ENCODE measurements at places on chromosomes 4 and X.

DNA sequence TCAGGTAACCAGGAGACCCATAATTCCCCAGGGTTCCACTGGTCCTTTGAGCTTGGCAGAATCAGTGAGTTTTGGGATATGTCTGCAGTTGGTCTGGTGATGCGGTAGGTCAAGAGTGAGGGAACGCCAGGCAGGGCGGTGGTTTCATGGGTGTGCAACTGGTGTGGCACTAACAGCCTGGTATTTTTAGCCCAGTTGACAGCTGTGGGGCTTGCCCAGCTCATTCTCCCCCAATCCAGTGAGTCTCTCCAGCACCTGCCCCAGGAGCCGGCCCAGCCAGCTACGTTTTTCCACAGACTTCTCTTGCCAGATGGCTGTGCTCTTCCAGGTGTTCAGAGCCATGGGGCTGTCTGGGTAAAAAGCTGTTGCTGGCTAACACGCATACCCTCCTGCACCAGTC lies 1019.9 kb downstream of the CCSER1 start:
- no peak for DNase-seq

DNA sequence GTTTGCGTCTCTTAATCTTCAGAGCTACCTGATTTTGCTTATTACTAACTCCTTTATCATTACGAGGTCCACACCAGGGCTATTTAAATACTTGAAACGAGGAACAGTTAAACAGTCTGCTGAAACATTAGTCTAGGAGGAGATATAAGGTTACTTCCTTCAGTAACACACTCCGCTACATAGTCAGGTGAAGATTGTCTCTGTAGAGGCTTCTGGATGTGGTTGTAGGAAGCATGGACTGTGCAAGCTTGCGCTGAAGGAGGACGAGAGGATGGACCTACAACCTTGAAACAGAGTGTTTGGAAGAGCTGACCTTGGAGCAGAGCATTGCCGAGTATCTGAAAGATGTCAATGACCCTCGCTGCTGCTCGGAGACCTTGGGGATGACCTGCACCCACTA lies at the start of gene CLRN2:
Gene CLRN2 (plus strand): TSS at position 301 of the 400 bp plus-strand sequence. CDS start 102 bp downstream, outside the sequence.
- DNase-seq, result no peak

GRCh38 chrX:124282580-124282979 lies 49.9 kb upstream of the TEX13D start:
- DNase-seq, result no peak

DNA sequence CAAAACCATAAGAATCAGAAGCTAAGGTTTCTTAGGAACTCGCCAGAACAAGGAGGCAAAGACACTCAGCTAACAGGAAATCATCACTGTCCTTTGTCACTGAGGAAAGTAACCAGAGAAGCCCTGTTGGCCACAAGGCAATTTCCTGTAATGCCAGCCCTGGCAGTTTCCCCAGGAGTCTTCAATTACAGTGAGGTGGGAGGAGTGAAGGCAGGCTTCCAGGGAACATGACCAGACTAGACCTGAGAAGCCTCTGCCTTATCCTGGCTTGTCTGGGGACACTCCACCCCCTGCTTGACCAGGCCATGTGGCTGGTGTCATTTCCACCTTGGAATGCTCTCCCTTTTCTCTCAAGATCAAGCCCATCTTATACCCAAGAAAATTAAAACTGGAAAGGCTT lies 125.3 kb downstream of the COL4A6 start:
- no peak for DNase-seq

DNA sequence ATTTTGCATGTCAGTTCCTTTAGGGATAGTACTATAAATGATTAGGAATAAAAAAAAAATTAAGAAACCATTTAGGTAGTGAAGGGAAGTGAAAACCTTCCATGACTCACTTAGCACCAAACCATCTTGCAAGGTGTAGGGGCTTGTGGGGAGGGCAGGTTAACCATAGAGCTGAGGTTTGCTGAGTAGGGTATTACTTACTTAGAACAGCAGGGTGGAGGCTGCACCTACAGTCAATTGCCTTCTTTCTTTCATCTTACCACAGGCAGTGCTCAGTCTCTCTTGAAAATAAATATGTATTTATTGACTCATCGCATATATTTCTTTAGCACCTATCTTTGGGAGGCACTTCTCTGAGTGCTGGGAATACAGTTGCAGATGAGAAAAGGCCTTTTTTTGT lies 104.9 kb upstream of the GIMD1 start:
- no peak for DNase-seq

DNA sequence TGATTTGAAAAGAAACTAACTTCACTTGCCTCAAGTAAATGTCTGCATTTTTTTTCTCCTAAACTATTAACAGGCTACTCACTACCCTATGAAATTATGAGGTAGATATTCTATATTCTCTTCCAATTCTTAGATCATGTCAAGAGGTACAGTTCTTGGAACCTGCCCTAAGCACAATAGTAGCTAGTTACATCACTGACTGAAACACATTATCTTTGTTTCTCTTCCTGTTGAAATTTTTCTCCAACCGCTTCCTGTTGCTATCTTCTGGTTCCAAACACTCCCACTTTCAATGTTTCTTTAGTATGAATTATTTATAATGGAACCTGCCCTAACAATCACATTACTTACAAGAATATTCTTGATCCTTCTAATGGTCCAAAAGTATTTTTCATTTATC lies 5.0 kb upstream of the BANK1 start:
- no peak for DNase-seq

DNA sequence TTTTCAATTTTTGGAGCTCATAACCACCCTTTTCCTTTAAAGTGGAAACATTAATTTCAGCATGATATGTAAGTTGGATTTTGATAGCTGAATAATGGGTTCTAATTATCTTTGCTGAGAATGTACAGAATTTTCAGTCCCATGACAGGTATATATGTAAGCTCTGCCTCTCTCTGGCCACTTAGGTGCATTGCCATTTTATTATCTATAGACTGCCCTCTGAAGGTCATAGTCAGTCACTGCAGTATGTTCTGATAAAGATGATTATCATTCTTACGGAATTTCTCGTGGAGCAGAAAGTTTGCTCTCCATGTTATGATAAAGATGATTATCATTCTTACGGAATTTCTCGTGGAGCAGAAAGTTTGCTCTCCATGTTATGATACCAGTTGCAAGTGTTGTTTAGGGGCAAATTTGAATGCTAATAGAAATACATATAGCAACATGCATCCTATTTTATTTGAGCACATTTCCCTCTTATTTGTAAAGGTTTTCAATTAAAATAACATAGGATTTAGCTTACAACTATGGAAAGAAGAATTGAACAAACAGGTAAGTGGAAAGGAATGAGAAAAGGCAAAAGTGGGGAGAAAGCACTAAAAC lies 10.4 kb downstream of the AFP start:
- DNase-seq, result no peak

DNA sequence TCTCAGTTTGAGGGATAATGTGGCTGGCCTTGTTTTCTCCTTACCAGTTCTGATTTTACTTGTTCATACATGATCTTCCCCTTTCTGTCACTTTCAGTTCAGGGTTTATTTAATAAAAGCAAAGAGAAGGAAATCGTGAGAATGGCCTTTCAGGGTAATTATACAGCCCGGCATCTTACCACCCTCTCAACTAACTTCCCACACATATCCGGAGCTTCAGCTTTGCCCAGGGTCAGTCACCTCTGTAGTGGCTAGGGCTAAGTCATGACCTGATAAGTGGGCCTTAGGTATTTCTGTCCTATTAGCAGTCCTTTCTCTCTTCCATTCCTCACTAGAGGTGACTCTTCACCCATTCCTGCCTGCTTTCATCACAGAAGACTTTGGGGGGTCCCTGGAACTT lies 15.8 kb downstream of the TRPC5 start:
- no peak for DNase-seq

- DNase-seq, result no peak
Observed at GRCh38 chrX:151386838-151387459, 10.1 kb upstream of the VMA21 start.

DNA sequence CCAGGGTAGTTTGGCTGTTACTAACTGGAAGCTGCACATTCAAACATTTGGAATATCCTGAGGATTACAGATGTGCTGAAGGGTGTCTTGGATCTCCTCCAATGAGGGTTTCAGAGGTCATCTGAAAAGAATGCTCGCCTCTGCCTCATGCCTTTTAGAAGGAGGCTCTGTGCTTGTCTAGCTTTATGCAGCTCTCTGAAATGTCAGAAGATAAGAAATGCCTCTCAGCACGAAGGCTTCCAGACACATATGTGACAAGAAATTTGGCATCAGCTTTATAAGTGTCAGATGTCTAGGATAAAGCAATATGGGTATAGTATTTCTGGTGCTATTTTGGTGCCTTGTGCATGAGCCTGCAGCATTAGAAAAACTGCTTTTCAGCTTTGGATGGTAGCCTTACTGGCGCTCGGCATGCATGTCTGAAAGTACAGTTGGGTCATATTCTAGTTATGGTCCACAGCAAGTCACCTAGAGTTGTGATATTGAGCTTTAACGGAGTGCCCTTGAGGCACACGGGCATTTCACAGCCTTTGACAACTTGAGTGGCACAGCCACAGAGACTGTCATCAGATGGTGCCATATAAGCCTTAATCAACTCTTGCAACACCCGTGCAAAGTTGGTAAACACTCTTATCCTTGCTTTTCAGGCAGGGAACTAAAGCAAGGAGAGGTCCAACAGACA lies 70.8 kb upstream of the PGRMC2 start:
- no peak for DNase-seq

DNA sequence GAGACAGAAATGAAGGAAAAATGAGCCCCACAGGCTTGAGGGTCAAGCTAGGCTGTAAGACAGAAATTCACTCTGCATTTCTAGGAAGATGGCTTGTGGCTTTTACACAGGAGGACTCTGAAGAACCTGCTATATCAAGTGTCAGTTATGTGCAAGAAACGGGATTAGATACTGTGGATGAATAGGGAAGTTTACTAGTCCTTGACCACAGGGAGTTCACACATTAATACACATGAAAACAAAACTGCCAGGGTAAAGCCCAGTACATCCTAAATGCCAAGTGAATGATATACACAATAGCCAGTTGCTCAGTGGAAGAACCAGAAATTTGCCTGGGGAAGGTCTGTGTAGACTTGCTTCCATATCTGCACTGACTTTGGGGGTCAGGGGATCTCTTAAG lies 53.5 kb downstream of the TMEM131L start:
- DNase-seq, result no peak

GRCh38 chrX:136941396-136942337 lies 61.1 kb upstream of the RBMX start:
- no peak for DNase-seq

GRCh38 chr4:95531141-95531540 lies 17.6 kb downstream of the UNC5C start:
- no peak for DNase-seq

GRCh38 chrX:133602881-133603280 lies 187.6 kb upstream of the GPC4 start:
- no peak for DNase-seq

Data from T-helper 2 cell (primary cell).